Pancreas (tissue), 10 donors: ENCODE measurements at places on chromosomes 7 and 10. TPM values are rescaled to one million over a fixed set of nuclear protein-coding genes. Genes with fewer than 3 reads are reported as not detected.

DNA sequence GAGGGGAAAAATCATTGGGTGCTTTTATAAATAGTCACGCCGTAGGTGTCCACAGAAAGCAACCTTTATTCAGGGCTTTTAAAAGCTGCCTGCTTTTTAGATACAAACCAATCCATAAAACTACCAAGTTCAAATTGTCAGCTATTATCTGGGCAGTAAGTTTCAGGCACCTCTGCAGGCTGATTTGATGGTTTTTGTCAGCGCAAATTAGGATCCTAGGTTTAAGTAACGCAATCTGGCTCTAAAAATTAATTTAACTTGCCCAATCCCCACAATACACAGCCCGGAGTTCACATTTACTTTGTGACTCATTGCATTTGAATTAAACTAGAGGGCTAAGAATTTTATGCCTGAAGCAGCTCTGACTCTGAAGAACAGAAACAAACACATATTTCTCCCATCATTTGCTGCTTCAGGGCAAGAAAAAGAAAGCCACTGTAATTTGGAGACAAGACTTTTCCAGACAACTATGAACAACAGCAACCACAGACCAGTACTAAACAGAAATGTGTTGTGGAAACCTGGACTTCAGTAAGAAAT, 43.3 kb downstream of the NRP1 start:
- no peak for DNase-seq

GRCh38 chr7:70498232-70498992, 633.5 kb upstream of the GALNT17 start:
- DNase-seq = no peak

- no peak for DNase-seq
These were observed 10.6 kb upstream of the LIPM start for GRCh38 chr10:88791924-88792323.

- DNase-seq = no peak
These were observed 43.7 kb upstream of the DGKI start for GRCh38 chr7:137890449-137890921.

GRCh38 chr7:39035903-39036302, 58.2 kb downstream of the POU6F2 start:
- DNase-seq = no peak

DNA sequence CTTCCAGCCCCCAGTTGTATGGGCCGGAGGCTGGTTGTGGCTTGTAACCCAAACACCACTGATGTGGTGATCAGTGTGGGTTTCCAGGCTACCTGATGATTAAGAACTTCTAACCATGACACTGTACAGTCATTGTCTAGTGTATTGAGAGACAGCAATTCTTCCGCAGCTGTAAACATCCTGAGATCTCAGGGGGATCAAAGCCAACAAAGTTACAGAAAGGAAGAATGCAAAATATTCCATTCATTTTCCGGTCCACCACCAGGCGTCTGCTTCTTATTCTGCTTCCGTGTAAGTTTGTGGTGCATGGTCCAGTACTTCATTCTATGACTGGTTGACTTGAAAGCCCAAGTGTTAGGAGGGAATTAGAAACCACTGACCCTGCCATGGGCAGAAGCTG, 10.3 kb upstream of the GLI3 start:
- DNase-seq = no peak

- peak; percentile 46 for DNase-seq
These were observed 62.1 kb downstream of the SDHAF3 start for GRCh38 chr7:97179454-97180104.

DNA sequence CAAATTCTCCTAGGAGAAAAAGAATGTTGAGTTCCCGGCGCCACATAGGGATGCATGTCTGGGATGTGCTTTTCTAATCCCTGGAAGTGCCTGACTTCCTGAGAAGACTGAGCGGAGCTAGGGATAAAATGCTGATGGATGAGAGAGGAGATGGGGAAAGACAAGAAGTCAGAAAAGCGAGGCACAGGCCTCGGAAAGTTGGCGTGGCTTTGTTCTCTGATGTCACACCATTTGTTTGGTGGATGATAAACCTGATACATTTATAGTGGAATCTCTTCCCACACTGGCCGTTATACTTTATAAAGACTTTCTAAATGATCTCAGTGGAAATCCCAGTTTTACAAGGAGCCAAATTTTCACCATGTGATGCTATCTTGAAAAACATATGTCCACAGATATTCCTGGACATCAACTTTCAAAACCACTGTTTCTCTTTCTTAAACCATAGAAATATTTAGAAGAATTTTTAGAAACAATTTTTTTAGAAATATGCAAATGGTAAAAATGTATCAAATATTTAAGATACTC, 188.8 kb upstream of the SVIL start:
- no peak for DNase-seq

DNA sequence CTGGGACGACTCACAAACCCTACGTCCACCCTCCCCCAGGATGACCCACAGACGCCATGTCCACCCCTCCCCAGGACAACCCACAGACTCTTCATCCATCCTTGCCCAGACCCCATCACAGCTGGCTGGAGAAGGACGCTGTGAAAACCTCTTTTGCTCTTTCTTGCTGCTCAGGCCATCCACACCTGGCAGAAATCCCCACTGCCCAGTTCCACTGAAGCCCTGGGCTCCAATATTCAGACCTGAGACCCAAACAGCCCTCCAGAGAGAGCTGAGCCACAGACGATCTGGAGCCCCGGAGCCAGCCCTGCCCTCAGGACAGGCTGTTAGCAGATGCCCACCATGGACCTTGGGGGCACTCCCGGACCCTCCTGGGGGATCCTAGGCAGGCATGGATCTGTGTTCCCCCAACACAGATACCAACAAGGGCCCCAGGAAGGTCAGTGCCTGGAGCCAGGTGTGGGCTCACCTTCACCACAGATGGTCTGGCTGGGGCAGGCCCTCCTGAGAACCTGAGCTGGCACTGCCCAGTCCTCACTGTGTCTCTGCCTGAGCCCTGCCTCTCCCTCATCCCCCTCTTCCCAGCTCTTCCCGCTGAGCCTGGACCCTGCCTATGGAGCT, 226.2 kb downstream of the PTPRN2 start:
- DNase-seq = no peak

DNA sequence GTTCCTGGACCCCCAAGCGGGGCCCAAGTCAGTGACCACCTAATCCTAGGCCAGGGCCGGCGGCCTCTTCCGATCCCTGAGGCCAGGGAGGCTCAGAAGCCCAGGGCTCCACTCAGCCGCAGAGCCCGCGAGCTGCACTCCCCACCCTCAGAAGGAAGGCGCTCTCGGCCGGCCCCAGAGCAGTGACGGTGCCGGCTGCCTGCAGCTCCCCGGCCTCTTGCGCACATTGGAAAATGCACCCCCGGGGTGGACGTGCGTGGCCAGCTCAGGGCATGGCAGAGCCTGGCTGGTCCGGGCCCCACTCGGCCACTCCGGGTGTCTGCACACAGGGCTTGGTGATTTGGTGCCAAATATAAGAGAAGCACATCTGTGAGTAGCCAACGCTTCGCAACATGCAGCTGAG, 269.1 kb downstream of the PTPRN2 start:
- DNase-seq = no peak

DNA sequence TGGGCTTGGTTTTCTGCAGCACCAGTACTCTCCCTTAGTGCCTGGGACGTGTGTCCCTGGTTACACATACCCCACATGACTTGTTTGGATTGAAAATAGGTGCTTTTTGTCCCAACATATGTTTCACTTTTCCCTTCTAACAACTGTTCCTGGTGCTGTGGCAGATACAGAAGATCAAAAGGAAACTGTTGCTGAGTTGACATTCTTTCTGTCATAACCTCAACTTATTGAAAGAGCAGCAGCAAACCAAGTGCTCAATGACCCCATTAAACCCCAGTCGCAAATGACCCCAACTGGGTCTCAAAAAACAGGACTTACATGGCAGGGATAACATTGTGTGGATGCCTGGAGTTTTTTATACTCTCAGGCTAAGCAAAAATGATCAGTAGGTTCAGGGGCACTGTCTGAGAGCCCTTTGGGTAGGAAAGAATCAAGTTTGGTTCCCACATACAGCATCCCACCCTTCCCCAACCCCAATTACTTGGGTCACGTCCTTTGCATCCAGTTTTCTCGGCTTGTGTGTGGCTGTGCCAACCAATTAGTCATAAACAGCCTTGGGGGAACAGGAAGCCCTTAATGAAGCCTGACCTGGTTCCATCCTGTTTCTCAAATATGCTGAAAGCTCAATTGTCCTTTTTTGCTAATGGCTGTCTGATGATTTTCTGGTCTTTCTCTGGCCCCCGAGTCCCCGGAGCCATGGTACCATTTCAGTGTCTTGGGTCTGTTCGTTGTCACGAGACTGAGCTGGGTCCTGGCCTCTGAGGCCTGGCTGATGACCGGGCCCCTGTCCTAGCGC, 4.9 kb downstream of the HKDC1 start:
- DNase-seq = no peak

DNA sequence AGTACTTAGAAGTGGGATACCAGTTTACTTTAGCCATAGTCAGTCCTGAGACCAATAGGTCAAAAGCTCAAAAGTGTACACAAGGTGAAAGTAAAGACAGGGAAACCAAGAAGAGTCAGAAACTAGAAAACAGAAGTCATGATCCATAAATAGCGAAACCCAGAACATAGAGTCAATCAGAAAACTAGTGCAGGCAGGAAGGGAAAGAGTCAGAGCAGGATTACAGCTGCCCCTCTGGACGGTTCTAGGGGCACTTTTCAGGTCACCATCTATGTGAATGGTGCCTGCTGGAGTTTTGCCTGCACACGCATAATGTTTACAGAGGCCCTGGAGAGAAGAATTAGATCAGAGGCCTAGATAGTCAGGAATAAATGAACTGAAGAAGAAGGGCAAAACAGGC, 22.4 kb upstream of the DMTF1 start:
- DNase-seq = no peak

- DNase-seq = no peak
These were observed 58.9 kb downstream of the CCDC71L start for GRCh38 chr7:106602062-106602461.

DNA sequence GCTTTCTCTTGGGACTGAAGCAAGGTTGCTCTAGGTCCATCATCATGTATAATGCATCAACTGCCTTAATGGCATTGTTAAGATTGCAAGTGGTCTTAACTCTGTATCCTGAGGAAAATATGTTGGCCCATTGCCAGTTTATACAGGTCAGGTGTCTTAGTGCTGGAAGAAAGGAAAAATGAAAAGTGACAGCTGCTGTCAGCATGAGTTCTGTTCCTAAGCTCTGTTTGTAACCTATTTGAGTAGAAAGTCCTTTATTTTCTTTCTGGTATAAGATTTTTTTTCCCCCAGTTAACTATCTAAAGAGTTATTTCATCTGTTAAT, 127.2 kb downstream of the SRI start:
- no peak for DNase-seq

DNA sequence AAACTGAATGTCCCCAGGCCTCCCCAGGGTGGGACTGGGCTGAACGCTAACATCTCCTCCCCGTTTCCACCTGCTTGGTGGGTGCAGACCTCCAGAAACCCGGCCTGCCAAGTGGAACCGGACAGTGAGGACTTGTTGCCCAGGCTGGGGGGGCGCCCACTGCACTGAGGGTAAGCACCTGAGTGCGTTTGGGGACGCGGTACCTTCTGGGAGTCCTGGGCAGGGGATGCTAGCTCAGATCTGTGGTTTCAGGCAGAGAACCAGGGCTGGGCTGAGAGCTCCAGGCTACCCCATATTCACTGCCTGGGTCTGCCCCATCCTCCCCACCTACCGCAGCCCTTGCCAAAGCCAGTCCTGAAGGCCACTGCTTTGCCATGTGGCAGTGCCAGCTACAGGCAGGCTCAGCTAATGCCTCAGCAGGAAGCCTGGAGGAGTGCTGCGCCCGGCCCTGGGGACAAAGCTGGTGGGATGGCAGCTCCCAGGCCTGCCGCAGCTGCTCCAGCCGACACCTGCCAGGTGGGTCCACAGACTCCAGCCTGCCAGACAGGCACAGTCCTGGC, 3.5 kb upstream of the ZNF467 start:
- peak; percentile 36 for DNase-seq

- no peak for DNase-seq
These were observed 29.5 kb upstream of the FBXW4 start for GRCh38 chr10:101724446-101724845.

GRCh38 chr7:18703685-18704084, 208.1 kb downstream of the HDAC9 start:
- no peak for DNase-seq

GRCh38 chr10:133457100-133457841, 3.5 kb downstream of the SCART1 start:
- DNase-seq = peak; percentile 5

DNA sequence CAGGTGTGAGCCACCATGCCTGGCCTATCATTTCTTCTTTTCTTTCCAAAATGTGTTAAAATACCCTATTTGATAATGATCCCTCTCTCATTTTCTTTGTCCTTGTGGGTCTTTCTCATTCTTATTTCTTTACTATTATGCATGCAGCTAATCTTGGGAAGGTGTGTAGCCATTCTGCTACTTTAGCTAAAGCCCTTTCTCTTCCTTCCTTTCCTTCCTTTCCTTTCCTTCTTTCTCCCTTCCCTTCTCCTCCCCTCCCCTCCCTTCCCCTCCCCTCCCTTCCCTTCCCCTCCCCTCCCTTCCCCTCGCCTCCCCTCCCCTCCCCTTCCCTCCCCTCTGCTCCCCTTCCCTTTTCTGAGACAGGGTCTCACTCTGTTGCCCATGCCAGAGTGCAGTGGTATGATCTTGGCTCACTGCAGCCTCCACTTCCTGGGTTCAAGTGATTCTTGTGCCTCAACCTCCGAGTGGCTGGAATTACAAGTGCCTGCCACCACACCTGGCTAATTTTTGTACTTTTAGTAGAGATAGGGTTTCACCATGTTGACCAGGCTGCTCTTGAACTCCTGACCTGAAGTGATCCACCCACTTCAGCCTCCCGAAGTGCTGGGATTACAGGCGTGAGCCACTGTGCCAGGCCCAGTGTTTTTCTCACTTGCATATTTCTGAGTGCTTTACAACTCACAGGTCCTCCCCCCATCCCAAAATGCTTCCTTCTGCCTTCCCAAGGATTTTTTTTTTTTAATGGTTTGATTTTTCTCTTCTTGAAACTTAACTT, 42.3 kb downstream of the HIP1 start:
- no peak for DNase-seq

The SLC16A9 gene
- 1.6 TPM for polyA plus RNA-seq

The PLA2G12B gene
- not detected for polyA plus RNA-seq

The RHEB gene
- 32.9 TPM for polyA plus RNA-seq

The PON1 gene
- polyA plus RNA-seq = 0.26 TPM

The GPR85 gene
- 0.11 TPM for polyA plus RNA-seq

The PSTK gene
- polyA plus RNA-seq = 3.1 TPM

The ZNF679 gene
- not detected for polyA plus RNA-seq

The PPP1R17 gene
- polyA plus RNA-seq = not detected

The CAMK2B gene
- polyA plus RNA-seq = 34.0 TPM
